ENCODE measurements at places on chromosomes 1 and 21.
A peak's percentile ranks its signal among the peaks of the same experiment; 100 is the strongest.

DNA sequence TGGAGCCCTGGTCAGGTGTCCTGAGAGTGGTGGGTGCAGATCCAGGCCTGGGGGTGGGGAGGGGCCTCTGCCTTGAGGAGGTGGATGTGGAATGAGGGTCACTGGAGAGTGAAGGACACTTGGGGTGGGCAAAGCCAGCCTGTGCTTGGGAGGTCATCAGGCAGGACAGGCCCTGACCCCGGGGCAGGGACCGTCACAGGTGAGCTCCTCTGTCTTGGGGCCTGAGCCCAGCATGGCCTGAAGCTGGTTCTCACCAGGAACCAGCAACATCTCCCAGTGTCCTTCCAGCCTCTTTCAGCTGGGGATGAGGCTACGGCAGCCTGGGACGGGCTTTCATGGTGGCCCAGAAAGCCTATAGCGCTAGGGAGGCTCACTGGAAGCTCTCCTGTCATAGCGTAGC lies 831 bp upstream of the KRTAP10-2 start:
- no peak for DNase-seq

- no peak for DNase-seq
These were observed 119.3 kb downstream of the LYPLAL1 start for GRCh38 chr1:219292999-219293398.

DNA sequence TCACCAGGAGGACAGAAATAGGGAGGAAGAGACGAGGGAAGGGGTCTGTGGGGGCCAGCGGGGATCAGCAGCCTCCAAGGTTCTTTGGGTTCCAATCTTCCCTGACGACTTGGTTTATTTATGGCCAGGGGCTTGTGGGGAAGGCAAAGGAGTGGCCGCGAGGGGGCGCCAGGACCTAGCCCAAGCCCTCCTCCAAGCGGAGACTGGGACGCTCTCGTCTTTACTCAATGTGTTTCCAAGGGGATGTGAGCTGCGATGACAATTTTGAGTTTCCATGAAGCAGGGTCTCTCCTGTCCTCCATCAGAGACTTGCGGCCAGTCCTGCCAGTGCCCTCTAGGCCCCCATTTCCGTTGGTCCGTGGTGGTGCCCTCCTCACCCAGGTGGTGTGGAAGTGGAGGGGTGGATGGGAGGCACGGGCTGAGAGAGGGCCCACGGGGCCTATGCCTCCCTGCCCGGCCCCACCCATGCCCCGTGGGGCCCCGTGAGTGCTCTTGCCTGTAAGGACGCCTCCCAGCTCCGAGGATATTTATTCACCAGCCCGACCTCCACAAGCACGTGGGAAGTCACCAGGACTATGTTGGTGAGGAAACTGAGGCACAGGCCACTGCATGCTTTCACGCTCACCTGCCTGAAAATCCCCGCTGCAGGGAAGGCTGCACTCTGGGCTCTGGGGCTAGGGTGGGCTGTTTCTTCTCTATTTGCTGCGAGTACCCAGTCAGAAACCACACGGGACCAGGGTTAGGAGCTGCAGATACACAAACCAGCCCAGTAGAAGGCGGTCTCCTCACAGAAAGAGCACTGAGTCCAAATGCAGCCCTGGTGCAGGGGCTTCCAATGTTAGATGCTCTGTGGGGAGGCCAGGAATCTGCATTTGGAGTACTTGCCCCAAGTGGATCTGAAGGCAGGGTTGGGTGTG lies 26.5 kb downstream of the DMRTB1 start:
- DNase-seq: peak; percentile 41

DNA sequence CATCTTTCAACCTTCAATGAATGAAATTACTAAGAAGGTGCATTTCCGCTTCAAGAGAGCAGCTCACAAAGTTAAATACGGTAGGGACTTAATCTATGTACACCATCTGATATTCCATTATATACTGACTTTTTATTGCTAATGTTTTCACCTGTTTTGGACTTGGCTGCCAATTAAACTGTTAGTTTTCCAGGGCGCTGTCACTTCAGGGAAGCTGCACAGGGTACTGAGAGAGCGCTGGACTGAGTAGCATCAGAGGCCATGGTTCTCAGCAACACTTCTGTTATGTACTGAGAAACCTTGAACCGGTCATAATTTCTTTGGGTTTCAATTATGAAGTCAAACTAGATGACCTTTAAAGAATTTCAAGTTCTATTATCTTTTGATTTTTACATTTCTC lies 8.2 kb downstream of the SSX2IP start:
- DNase-seq: no peak

DNA sequence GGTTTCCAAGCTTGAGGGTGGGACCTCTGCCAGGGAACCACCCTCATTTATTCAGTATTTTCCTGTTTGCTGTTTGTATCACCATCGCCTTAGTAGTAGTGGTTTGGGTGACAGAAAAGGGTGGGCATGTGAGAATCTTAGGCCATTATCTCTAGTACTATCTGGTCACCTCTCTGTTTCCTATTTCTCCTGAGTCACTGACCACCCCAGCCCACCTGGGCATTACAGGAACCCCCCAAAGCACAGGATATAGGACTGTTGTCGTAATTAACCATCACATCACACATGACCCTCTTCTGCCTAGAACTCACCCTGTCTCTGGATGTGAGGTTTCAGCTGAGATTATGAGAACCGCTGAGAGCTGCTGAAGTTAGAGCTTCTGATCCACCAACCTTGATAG lies 60.4 kb downstream of the IL23R start:
- no peak for DNase-seq

GRCh38 chr1:204431310-204432184 lies 19.9 kb upstream of the PPP1R15B start:
- DNase-seq: peak; percentile 53

- DNase-seq: no peak
These were observed 23.3 kb upstream of the ZNF326 start for GRCh38 chr1:89971600-89971999.

- no peak for DNase-seq
These were observed at the start of gene TMEM51 for GRCh38 chr1:15153184-15153841. TSS of gene TMEM51 (plus strand) at chr1:15153747. CDS start at chr1:15215088, 61,341 bp downstream.

DNA sequence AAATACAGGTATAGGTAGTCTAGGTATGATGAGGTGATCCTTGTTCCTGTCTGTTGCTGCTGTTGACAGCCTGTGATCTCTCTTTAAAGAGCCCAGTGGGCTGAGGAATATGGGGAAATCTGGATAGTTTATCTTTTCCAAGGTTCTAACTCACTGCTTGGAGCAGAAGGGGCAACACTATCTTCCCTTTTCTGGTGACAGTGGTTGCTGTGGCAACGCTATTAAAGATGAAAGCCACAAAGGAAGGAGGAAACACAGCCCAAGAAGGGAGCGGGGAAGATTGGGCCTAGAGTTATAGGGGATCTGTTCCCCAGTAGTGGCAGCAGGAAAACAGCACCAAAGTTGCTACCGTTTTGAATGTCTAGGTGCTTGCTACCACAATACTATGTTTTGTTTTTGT lies 8.8 kb downstream of the PCP4L1 start:
- no peak for DNase-seq

GRCh38 chr1:1272341-1273208 lies 1.1 kb downstream of the UBE2J2 start:
- DNase-seq: no peak

DNA sequence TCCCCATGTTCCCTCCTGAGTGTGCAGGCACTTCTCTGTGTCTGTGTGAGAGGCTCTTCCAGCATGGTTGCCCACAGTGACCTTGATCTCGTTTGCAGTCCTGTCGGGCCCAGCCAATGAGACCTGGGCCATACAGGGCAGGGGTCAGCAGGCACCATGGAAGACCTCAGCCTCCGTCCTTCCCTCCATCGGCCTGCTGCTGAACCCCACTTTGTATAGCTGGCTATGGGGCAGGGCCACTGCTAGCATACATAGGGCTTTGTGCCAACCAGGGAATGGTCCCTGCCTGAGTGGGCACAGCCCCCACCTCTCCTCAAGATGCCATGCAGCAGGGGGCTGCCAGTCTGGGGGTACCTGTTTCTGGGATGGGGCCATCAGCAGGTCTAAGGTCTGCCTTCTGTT lies 3.8 kb downstream of the C1orf35 start:
- DNase-seq: no peak

GRCh38 chr1:41381692-41382479 lies 20.7 kb downstream of the FOXO6 start:
- no peak for DNase-seq

GRCh38 chr1:228145463-228146416 lies 4.0 kb upstream of the GJC2 start:
- DNase-seq: no peak

DNA sequence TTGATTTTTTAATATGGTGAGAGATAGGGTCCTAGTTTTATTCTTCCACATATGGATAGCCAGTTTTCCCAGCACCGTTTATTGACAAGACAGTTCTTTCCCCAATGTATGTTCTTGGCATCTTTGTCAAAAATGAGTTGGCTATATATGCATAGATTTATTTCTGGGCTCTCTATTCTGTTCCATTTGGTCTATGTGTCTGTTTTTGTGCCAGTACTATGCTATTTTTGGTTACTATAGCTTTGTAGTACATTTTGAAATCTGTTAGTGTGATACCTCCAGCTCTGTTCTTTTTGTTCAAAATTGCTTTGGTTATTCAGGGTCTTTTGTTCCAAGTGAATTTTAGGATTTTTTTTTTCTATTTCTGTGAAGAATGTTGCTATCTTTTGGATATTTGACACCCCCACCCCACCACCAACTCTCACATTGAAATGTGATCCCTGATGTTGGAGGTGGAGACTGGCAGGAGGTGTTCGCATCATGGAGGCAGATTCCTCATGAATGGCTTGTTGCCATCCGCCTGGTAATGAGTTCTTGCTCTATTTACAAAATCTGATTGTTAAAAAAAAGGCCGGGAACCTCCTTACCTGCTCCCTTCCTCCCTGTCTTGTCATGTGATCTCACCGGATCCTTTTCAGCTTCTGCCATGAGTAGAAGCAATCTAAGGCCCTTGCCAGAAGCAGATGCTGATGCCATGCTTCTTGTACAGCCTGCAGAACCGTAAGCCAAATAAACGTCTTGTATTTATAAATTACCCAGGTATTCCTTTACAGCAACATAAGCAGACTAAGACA lies 54.8 kb upstream of the KRTAP19-8 start:
- DNase-seq: no peak

Data from stimulated activated CD8-positive, alpha-beta memory T cell treated with anti-CD3 and anti-CD28 coated beads, Interleukin-15, amount 100 ng/mL, for 48 hours (primary cell).